ENCODE measurements at places on chromosomes 4 and X. TPM values are rescaled to one million over a fixed set of nuclear protein-coding genes. Genes with fewer than 3 reads are reported as not detected.

GRCh38 chr4:71382900-71383560 is 44.2 kb downstream of the SLC4A4 start:
- no peaks in the 10 kb centered on the region for H3K4me1 ChIP-seq
- DNase-seq: no peak
- H3K4me3 ChIP-seq: no peak overlapping the region
- H3K27me3 ChIP-seq: no peaks in the 10 kb centered on the region
- H3K36me3 ChIP-seq: no peaks in the 10 kb centered on the region

DNA sequence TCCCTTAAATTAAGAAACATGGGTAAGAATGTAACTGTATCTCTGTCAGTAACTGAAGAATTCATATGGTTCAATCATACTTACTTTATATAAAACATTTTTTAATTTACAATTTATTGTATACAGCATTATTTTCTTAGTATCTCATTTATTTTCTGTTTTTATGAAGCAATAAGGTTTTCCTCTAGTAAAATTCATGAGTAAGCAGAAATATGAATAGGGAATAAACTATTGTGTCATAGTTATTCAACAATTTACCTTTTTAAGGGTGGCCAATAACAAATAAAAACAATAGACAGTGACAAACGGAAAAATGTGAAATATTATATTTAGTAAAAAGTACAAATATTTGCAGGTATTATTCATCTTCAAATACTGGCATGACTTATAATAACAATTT is 624.4 kb downstream of the TECRL start:
- H3K27ac ChIP-seq: no peak overlapping the region
- no peak for DNase-seq
- no peaks in the 10 kb centered on the region for H3K4me1 ChIP-seq
- H3K4me3 ChIP-seq: no peak overlapping the region
- no peaks in the 10 kb centered on the region for H3K27me3 ChIP-seq

DNA sequence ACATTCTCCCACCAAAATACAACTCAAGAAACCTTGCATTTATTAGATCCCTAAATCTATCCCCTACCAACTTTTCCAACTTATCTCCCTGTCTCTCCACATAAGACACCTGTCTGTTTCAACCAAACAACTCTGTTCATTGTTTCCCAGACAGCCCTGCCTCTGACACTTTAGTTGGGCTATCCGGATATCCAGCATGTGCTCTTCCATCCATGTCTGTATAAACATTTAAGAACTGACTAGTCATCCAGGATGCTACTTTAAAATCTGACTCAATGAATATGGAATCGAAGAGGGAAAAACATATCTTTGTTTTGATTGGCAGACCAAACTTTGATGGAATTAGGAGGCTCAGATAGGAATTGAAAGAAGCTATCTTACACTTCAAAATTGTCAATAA is 143.2 kb upstream of the DCAF8L1 start:
- H3K4me1 ChIP-seq: no peaks in the 10 kb centered on the region
- no peaks in the 10 kb centered on the region for H3K36me3 ChIP-seq
- no peaks in the 10 kb centered on the region for H3K27me3 ChIP-seq
- DNase-seq: no peak
- no peak overlapping the region for H3K4me3 ChIP-seq

Gene GIMD1
- total RNA-seq: not detected

Gene UGT2A1
- total RNA-seq: 2.4 TPM
